Cardiac ventricle fibroblast (primary cell): ENCODE measurements at places on chromosomes 3 and 15. TPM values are rescaled to one million over a fixed set of nuclear protein-coding genes. Genes with fewer than 3 reads are reported as not detected.

CCDC54 gene
- not detected in 2 replicates for total RNA-seq

NOX5 gene
- 0.10 and 0.87 TPM in 2 replicates for total RNA-seq

LTF gene
- total RNA-seq: not detected in 2 replicates

EHD4 gene
- 5.6 and 5.8 TPM in 2 replicates for total RNA-seq

RFTN1 gene
- 32.3 and 36.1 TPM in 2 replicates for total RNA-seq

UROC1 gene
- total RNA-seq: not detected in 2 replicates

GPR87 gene
- not detected in 2 replicates for total RNA-seq

ACKR4 gene
- total RNA-seq: 0.29 and 0.81 TPM in 2 replicates
